ENCODE measurements at places on chromosomes 7 and 10.

- DNase-seq, result no peak
Measured at GRCh38 chr10:1530871-1531517, 206.3 kb downstream of the ADARB2 start.

DNA sequence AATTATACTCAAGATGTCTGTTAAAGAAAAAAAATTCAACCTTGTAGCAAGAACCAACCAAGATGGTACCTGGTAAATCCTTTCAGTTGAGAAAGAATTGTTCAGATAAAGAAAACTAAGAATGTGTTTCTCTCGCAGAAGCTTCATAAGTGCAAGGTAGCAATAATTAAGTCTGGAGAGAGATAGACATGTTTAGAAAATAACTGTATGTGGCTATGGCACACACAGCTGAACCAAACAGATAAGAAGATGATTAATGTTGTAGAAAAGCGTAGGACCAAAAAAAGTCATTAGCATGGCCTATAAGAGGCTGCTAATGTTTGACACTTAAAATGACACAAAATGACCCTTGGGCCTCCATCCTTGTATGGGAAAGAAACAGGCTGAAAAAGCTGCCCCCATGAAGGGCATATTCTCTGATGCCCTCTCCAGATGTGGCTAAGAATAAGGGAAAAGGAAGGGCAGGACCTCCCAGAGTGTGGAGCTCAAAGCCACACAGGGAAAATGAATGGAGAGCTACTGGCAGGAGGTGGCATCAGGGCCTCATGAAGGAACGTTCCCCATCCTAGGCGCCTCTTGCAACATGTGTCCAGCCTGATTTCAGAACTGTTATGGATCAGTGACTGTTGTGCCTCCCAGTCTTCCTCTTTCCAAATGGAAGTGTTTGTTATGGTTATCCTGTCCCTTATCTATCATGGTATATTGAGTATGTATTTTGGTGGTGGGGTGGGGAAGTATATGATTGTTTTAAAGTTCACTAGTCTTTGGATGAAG is 30.7 kb downstream of the TLL2 start:
- no peak for DNase-seq

DNA sequence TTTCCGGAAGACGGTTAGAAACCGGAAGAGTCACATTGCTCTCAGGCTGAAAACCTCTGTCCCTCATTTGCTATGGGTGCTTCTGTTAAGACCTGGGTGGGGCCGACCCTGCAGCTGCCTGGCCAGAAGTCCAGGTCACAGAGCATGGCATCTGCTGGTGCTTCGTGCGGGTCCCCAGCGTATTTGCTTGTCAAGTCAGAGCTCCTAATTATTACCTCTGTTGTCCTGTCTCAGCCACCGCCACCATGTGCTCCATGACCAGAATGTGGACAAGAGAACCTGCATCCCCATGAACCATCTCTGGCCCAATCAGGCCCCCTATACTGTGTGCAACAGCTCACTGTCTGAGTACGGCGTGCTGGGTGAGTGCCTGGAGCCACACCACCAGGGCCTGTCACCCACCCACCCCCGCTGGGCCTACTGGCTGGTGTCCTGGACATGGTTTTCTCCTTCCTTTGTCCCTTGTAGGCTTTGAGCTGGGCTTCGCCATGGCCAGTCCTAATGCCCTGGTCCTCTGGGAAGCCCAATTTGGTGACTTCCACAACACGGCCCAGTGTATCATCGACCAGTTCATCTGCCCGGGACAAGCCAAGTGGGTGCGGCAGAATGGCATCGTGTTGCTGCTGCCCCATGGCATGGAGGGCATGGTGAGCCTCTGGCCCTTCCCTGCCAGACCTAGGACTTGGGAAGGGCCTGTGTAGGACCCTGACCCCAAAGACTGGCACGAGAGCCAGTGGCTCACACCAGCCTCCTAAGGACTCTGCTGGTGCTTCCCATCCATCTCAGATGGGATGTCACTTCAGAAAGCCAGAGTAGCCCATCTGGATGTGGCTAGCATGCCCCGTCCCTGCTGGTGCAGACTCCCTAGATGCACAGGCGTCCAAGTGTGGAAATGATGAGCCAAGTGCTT is 51.3 kb upstream of the ZMIZ2 start:
- DNase-seq, result no peak

GRCh38 chr10:24519950-24520349 is 203.7 kb downstream of the ARHGAP21 start:
- DNase-seq, result no peak

- no peak for DNase-seq
Measured at GRCh38 chr7:127713758-127714157, 61.8 kb downstream of the SND1 start.

DNA sequence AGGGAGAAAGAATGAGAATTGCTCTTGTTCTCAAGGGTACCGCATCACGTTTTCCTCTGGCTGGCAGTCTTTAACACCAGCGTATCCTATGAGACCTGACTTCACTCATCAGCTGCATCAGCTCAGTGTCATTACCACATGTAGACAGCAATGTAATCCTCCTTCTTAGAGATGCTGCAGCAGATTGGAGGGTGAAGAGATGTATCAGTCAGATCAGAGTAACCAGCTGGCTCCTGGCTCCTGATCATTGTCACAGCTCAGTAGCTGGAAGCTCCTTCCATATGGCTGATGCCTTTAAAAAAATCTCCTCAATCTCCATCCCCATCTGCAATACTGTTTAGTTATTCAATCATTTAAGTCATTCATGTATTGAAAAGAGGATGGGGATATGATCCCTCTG is 39.7 kb upstream of the EPHB6 start:
- DNase-seq, result no peak

GRCh38 chr7:77269360-77270093 is 69.9 kb upstream of the FGL2 start:
- DNase-seq, result no peak

- no peak for DNase-seq
Measured at GRCh38 chr7:35761871-35762677, 38.8 kb upstream of the SEPTIN7 start.

- no peak for DNase-seq
Measured at GRCh38 chr10:13340626-13341376, 7.3 kb downstream of the SEPHS1 start.

- no peak for DNase-seq
Measured at GRCh38 chr7:778271-778967, 51.3 kb upstream of the PRKAR1B start.

GRCh38 chr7:112223310-112223709 is 16.8 kb downstream of the ZNF277 start:
- DNase-seq, result no peak

GRCh38 chr7:39741942-39742623 is 118.7 kb downstream of the RALA start:
- DNase-seq, result no peak

DNA sequence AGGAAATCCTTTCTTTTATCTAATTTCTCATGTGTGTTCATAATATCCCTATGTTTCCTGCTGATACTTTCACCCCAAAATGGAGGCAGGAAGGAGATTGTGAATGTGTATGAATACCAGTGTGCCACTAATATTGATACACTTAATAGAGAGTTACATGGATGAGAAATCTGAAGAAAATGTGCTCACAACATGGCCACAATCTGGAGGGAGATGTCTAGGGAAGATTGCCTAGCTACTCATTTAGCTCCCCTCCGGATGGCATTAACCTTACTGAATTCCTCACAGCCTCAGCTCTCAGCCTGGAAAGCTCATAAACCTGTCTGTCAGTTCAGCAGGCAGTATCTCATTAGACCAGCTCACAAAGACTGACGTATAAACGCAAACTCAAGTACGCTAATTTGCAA is 23.4 kb upstream of the DMTF1 start:
- DNase-seq, result no peak

- DNase-seq, result no peak
Measured at GRCh38 chr7:104357166-104357565, 28.8 kb downstream of the LHFPL3 start.

DNA sequence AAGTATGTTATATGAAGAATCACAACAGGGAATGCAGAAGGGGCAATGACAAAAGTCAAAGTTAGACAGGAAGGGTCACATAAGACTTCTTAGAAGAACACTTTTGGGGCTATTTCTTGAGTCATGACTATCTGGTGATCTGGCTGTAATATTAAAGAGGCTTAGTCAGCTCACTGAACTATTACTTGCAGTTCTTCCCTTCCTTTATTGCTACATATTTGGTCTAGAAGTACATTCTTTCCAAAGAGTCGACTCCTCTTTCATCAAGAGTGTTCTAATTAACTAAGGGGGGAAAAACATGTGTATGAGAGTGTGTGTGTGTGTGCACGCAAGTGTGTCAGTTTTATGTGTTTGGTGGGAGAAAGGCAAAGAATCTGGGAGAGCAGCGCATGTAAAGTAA is 247.3 kb upstream of the LRRTM3 start:
- DNase-seq, result no peak

- no peak for DNase-seq
Measured at GRCh38 chr10:86344281-86344680, 22.3 kb downstream of the GRID1 start.

DNA sequence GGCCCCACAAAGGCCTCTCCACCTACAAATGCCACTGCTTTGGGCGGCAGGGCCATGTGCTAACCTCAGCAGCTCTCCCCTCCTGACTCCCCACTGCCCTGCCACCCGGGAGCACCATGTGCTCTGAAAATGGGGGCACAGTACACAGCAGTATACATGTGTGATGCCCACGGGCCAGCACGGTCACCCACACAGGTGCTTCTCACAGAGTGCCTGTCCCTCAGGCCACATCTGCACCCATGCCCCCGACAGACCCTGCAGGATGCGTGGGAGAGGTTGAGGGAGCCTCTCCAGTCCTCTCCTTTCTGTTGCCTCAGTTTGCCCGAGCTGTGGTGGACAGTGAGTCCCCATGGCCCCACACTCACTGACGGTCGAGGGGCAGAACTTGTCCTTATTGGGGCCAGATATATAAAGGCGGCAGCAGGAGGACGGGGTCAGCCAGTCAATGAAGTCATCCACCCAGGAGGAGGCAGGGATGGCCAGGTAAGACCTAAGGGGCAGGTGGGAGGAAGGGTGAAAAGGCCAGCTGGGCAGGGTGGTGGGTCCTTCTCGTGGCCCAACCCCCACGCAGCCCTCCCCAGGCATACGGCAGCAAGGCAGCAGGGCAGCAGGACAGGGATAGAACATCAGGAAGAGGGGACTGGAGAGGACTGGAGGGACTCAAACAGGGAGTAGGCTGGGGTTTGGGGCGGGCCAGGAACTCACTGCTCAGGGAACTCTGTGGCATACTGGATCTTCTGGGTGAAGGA is 19.6 kb downstream of the NPC1L1 start:
- no peak for DNase-seq

DNA sequence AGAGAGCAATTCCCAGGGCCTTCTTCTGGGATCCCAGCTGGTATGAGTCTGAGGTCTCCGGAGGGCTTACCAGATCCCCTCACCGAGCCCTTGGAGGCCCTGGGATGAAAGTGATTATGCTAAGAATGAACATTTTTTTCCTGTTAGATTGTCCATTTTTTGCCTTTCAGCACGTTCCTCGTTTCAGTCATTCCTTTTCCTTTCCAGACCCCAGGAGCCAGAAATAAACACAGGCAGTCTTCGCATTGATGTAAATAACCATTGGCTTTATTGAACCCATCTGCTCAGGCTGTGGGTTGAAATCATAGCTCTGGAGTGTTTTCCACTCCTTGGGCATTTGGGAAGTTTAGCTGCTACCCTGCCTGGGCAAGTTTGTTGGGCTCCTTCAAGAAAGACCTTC is 320.9 kb upstream of the AUTS2 start:
- no peak for DNase-seq

- no peak for DNase-seq
Measured at GRCh38 chr7:36865019-36865418, 140.7 kb upstream of the AOAH start.

- no peak for DNase-seq
Measured at GRCh38 chr10:6513476-6513875, 66.6 kb downstream of the PRKCQ start.

- no peak for DNase-seq
Measured at GRCh38 chr10:119090026-119090795, 9.6 kb upstream of the EIF3A start.

- no peak for DNase-seq
Measured at GRCh38 chr10:109740436-109740835, 182.9 kb downstream of the XPNPEP1 start.

Measured in pulmonary artery endothelial cell (primary cell).